ENCODE measurements at places on chromosomes 7 and 10.

GRCh38 chr7:150631084-150631826 is 930 bp downstream of the GIMAP6 start:
- DNase-seq = peak; percentile 42

GRCh38 chr7:27930910-27931476 is 191.0 kb downstream of the TAX1BP1 start:
- DNase-seq = no peak

DNA sequence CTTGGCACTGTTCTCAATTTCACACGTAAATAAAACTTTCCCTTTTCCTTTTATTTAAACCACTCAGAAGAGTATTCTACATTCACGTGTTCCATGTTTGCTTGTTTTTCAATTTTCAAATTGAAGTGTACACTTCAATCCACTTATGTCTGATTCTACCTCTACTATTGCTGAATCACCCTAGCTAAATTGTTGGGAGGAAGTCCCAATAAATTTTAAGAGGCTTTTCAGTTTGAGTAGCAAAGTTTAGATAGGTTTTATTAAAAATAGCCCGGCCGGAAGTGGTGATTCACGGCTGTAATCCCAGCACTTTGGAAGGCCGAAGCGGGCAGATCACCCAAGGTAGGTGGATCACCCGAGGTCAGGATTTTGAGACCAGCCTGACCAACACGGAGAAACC is 1414.7 kb upstream of the CELF2 start:
- DNase-seq = no peak

DNA sequence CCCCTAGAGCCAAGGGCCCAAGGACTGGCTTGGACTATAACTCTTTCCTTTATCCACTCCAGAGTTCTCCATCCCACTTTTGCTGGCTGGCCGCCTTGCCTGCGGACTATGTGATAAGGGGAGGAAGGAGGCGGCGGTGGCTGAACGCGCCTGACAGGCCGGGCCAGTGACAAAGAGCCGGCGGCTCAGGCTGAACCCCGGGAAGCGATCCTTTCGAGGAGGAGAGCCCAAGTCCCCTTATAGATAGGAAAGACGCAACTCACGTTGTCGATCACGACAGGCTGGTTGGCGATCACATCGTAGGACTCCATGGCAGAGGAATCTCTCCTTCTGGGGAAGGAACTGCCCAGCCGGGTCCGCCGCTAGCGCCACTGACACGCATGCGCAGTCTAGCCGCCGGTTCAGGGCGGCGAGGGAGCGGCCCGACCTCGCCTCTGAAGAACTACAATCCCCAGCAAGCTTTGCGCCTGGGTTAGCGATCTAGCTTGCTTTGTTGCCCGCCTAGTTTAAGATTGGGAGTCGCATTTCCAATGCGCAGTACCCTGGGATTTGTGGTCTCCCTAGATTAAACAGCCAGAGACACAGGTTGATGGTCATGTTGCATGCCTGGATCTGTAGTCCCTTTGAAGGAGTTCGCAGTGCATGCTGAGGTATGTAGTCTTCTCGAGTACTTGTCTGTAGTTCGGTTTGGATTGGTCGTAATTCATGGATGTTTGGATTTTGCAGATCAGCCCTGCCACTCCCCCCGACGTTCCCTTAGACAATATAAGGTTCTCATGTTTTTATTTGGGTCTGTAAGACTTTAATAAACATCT is at the start of gene ACTR1A:
Gene ACTR1A (minus strand): TSS at position 376 of the 815 bp plus-strand sequence. CDS start 65 bp downstream, at position 311.
- peak; percentile 92 for DNase-seq

DNA sequence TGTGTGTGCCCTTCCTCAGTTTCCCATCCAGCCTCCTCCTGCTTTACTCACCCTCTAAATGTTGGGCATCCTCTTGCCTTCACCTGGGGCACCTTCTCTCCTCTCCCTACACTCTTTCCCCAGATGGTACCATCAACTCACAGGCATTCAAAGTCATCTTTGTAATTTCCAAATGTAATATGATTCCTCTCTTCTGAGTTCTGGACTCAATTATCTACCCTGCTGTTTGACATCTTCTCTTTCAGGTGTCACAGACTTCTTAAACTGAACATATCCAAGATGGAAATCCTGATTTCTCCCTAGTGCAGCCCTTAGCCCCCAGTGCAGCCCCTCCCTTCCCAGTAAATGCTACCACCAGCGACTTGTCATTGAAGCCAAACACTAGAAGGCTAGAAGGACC is 422.8 kb downstream of the KCNMA1 start:
- no peak for DNase-seq

GRCh38 chr10:89235073-89235798 is 16.3 kb downstream of the LIPA start:
- DNase-seq = no peak

DNA sequence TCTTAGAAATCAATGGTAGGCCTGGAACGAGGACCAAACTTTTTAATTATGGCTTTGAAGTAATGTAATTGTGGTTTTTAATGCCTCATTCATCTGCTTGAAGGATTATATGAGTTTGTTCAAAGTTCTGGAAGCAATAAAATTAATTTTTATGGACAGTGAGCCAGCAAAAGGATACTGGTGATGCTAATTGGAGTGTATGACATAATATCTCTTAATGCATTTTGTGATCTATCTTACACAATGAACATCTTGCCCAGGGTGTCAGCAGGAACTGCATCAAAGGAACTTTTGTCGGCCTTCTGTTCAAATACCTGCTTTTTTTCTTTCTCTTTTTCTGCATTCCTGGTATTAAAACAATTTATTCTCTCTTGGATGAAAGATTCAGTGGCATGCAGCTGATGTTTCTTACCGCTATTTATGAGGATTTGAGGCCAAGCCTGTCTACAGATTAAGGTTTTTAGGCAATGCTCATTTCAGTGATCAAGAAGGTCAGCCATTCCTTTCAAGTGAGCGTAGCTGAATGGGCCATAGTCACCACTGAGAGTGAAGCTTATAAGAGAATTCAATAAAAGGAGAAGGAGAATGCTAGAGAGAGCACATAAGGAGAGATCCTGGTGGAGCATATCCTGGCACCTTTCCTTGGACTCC is 974.8 kb downstream of the SORCS3 start:
- DNase-seq = no peak

- DNase-seq = no peak
Measured at GRCh38 chr7:45677311-45677900, 103.2 kb downstream of the ADCY1 start.

GRCh38 chr7:102146122-102146521 is 140.5 kb upstream of the SH2B2 start:
- DNase-seq = no peak

DNA sequence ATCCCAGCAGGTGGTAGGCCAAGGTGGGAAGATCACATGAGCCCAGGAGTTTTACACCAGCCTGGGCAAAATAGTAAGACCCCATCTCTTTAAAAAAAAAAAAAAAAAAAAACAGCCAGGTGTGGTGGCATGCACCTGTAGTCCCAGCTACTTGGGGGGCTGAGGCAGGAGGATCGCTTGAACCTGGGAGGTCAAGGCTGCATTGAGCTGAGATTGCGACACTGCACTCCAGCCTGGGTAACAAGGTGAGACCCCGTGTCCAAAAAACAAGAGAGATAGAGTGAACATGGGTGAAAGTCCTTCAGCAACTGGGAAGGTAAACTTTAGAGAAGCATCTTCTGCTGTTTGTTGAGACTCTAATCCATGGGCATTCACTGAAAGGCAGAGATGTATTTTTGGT is 6.3 kb upstream of the LAMTOR4 start:
- no peak for DNase-seq

DNA sequence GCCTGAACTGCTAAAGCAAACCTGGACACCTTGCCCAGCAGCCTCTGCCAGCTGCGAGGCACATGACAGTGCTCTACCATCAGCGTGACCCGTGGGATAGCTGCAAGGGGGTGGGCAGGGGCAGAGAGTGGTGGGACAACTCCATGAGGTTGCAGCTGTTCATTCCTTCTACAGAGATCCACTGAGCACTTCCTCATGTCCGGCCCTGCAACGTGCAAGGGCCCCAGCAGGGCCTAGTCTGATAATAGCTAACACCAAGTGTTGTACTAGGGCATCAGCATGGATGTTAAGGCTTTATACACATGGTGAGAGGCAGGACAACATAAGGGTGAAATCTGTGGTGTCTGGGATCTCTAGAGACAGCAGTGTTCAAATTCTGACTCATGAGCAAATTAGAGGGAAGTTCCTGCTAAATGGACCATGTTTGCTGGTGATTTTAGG is 14.3 kb downstream of the NOD1 start:
- no peak for DNase-seq

DNA sequence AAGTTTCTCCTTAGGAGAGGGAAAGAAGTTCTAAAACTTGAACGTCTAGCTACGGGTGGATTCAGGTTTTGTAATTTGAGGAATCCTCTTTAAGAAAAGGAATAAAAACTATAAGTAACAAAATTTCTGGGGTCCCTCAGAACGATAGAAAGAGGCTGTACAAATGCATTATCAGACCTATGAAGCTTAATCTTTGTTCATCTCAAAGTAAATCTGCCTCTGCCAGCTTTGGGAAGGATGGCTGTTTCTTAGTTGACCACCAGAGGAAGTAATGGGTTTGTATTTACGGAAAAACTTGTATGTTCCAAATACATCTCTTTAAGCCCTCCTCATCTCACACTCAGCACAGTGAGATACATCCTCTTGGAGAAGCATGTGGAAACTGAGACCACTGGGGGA is 864 bp downstream of the PSTK start:
- DNase-seq = no peak

DNA sequence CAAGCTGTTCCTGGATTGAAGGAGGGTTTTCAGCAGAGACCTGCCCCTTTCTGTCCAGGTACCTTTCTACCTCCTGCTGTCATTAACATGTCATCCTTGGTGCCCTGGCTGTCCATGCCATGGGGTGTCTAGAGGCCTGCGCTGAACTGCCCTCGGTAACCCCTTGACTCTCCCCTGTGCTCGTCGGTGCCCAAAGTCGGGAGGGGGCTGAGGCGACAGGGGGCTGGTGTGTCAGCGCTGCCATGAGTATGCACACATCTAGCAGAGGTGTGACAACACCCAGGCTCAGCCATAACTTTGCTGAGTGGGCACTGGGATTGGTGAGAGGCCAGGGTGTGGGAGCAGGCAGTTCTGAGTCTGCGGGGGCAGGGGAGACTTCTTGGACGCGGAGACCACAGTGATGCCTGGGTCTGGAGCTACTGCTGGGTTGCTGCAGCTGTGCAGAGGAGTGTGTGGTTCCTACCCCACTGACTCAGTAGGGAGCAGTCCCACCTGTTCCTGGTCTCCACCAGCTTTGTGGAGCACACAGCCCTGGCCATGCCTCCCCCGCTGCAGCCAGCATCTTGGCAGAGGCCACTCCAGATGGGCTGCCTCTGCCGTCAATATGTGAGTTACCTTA is 376.2 kb upstream of the SEMA3C start:
- DNase-seq = no peak

DNA sequence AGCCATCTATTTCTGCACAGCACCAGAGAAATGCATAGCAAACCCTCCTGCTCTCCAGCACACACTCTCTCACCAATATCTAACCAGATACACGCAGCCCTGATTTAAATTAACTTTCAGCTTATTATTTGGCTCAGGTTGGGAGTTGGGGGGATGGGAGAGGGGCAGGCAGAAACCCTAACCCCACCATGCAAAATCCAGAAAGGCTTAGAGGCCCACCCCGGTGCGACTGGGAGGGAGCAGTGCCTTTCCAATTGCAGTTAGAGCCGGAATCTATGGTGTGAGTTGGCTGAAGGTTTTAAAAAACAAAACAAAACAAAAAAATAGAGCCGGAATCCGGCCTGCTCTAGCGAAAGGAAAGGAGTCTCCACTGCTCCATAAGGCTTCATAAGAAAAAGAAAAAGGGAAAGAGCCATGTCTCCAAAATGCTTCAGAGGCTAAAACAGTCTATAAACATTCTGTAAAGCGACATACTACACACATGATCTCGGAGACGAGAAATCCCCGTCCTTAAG is 2.9 kb downstream of the IGF2BP3 start:
- DNase-seq = no peak

- no peak for DNase-seq
Measured at GRCh38 chr10:115580239-115580638, 487.1 kb downstream of the ATRNL1 start.

DNA sequence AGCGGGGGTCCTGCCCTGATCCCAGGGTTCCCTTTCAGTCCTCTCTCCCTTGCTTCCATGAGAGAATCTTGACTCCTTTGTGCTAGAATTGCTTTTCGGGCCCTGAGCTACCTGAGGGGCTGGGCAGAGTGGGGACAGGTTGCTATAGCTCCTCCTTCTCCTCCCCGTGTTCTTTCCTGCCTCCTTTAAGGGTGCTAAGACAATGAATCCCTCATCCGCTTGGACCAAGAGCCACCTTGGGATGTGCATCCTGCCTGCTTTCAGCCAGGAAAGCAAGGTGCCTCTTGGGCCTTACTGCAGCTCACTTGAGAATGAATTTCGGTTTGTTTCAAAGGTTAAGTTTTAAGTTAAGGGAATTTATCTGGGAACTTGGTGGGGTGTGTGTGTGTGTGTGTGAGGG is 53.6 kb downstream of the ADRA2A start:
- DNase-seq = no peak

- DNase-seq = no peak
Measured at GRCh38 chr10:97399843-97400545, 1.1 kb downstream of the RRP12 start.

DNA sequence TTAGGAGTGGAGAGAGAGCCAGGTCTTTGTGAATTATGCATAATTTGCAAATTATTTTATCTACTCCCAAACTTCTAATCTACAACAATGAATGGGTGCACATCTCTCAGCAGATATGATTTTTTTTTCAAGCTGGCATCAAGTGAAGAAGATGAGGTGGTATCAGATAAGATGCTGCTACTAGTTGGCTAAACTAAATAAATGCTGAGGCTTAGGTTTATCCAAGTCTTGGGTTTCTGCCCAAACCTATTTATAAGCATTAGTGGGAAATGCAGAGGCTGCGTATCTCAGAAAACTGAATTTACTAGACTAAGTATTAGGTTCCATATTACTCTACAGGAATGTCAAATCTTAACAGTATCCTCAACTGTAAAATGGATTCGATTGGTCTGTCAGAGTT is 703.0 kb upstream of the CELF2 start:
- DNase-seq = no peak

GRCh38 chr7:77866786-77867536 is 68.4 kb downstream of the PHTF2 start:
- no peak for DNase-seq
